ENCODE measurements at places on chromosomes 1 and 21.

DNA sequence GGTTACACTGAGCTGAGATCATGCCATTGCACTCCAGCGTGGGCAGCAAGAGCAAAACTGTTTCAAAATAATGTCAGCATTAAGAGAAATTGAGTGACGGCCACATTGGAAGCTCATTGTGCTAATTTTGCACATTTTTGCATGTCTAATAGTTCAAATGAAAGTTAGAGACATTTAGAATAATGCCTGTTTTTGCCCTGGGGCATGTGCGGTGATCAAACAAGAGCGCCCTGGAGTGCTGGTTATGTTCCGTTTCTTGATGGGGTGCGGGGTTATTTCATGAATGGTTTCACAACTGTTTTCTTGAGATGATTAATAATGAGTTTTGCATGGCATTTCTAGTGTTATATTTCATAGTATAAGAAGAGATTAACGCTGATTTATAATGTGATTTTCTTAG lies 13.1 kb downstream of the OR2T11 start:
- no peak for DNase-seq

DNA sequence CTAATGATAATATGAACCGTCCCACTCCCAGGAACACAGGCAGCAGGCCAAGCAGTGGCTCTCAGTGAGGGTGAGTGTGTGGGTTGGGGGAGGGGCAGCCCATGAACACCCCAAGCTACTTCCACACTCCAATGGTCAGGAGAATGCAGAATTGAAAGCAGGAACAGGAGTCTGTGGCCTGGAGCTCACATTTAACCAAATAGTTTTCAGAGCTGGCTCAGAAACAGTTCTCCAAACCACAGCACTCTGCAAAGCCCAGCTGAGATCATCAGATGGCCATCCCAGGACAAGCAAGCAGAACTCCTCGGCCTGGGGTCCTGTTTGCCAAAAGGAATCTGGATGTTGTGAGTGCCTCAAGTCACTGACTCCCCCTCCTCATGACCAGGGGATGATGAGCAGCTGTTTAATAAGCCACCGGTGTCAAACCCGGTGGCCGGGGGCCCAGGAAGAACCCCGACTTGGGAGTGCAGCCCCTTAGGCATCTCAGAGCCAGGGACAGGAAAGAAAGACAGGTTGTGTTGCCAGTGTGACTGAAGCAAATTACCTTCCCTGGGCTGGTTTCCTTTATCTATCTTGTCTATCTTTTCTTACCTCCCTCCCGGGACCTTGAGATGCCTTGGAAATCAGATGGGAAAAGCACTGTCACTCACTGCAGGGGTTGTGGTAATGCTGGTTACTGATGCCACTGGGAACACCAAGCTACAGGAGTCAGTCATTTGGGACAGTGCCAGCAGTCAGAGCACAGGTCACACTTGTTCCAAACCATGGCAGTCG lies 20.4 kb downstream of the DEGS1 start:
- no peak for DNase-seq

DNA sequence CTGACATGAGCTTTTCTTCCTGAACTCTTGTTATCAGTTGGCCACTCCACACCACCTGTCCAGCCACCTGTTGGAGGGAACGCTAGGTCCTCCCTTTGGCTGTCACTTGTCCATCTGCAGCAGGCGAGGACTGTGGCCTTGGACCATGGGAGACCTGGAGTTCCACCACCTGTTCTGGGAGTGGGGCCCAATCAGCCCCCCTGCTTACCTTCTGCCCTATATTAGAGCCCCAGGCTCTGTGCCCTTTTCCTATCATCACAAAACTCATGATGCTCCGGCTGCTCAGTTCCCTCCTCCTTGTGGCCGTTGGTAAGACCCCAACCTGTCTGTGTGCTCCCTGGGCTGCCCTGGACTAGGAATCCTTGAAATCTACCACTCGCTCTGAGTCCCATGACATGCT lies at the start of gene CELA3A:
CELA3A (plus strand) TSS at position 249 of the 400 bp plus-strand sequence; CDS start at position 267, 18 bp downstream.
- DNase-seq = no peak

DNA sequence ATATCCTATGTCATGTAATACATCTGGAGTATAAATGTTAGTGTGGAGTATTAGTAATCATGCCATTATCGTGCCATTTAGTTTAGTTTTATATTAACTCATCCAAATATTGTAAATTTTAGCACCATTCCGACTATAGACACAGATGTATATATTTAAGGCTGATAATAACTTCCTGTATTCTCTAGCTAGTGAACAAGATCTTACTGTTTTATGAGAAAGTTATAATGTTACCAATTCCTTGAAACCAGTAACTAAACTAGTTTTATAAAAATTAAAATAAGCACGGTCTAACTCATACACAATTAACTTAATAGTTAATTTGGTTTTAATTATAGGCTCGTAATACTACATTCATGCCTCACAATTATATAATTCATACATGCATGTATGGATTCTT lies 808.6 kb downstream of the USP25 start:
- DNase-seq = no peak

DNA sequence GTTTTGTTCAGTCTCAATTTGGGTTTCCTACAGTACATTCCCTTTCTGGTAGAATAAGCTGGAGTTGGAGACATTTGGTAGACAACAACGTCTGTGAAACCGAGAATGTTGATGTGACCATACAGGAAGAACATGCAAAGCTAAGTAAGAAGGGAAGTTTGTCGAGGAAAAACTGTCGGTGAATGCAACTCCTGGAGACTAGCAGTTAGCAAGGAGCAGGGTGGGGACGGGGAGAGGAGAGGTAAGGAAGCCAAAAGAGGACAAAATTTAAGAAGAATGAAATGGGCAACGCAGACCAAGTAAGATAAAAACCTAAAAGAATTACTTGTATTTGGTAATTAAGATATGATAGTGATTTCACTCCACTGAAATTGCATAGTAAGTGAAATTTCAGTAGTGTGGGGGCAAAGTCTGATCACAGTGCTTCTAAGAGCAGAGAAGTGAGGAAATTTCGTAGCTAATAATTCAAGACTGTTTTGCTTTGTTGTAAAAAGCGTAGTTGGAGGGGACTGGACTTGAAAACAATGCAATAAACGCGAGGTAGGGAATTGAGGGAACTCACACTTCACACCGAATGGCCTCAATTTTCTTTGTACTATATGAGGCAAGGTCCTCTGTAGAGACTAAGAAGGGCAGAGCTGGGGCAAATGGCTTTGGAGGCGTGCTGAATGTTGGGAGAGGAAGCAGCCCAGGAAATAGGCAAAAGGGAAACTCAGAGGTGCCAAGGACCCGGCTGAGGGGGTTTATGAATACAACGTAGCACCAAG lies 787 bp upstream of the GIPC2 start:
- no peak for DNase-seq

DNA sequence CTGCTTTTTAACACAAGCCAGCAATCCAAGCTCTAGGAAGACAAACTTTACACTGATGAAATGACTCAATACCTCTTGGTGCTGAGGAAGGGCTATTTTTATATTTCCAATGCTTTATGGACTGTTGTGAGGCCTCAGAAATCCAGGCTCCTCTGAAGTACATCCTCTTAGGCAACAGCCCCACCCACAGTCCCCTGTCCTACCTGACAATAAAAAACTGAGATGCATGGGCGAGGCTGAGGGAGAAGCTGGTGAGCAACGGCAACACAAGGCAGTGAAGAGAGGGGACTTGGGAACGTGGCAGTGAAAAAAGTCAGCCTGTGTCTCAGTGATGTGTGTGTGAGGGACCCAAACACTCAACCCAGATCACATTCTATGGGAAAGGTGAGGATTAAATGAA lies 10.1 kb upstream of the CPT2 start:
- no peak for DNase-seq

DNA sequence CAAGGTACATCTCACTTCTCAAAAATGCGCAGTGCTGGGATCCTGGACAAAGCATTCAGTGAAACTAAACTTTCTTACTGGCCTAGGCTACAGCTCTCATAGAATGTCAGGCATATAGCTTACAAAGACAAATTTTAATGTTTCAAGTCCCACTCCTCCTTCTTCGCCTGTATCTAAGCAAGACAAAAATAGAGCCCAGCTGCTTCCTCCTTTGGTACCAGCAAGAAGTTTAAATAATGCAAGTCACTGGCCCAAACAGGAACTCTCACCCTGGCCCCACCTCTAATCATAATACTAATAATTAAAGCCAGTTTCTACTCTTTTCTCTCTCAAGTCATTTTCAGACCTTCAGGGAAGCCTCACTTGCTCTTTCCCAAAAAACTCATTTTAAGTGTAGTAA lies 1267.9 kb downstream of the MRPL39 start:
- DNase-seq = no peak

DNA sequence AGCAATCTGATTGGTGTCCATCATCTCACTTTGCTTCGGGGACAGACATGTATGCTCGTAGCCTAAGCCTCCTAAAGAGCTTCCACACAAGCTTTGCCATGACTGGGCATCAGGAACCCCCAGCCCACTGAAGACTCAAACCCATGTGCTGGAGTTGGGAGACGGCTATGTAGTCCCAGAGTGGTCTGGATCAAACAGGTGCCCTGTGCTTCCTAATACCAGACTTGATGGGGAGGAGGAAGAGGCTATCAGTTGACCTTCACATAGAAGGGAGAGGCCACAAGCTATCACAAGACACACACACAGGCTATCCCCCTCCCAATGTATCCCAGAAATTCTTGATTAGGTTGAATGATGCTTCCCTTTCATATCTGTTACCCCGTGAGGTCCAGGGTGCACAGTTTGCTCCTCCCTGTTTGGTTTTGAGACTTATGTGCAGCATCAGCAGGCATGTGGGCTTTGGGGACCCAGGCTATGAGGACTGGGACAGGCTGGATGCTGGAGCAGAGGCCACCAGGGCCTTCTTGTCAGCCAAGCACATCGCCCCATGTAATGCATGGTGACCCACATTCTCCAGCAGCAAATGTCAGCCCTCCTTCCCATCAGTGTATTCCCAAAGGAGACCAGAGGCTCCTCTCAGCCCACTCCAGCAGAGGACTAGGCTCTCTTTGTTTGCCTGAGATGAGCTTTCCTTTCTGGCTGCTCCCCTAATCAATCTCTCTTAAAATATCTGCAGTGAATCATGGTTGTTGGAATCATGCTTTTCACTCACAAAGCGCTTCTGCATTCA lies 159.8 kb downstream of the GRIK3 start:
- no peak for DNase-seq

DNA sequence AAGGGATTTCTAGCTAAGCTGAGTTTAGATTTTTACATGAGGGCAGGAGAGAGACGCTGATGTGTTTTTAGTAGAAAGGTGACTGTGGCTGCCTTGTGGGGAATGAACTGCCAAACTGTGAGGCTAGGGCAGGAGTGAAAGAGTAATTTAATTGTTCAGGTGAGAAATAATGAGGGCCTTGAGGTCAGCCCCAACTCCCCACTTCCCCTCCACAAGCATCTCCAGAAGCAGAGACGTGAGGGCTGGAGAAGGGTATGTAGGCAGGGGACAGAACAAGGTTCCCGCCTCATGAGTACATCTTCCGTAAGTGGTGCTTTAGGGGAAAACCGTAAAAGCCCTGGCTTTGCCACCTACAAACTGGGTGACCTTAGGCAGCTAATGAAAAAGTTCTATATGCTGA lies 70.8 kb downstream of the WARS2 start:
- DNase-seq = no peak

DNA sequence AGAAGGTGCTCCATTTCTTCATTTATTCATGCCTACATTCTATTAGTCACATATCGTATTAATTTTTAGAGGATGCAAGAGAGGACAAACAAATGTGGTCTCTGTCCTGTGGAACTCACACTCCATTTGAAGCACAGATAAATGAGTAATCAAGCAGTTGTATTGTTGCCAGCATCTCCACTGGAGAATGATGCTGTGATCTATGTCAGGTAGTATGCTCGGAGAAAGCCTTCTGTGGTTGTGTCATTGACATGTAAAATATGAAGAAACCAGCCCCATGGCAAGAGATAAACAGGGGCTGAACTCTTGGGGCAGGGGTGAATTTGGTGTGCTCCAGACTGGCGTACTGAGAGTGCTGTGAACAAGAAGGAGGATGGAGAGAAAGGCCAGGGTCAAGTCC lies 101.2 kb downstream of the FASLG start:
- DNase-seq = no peak

DNA sequence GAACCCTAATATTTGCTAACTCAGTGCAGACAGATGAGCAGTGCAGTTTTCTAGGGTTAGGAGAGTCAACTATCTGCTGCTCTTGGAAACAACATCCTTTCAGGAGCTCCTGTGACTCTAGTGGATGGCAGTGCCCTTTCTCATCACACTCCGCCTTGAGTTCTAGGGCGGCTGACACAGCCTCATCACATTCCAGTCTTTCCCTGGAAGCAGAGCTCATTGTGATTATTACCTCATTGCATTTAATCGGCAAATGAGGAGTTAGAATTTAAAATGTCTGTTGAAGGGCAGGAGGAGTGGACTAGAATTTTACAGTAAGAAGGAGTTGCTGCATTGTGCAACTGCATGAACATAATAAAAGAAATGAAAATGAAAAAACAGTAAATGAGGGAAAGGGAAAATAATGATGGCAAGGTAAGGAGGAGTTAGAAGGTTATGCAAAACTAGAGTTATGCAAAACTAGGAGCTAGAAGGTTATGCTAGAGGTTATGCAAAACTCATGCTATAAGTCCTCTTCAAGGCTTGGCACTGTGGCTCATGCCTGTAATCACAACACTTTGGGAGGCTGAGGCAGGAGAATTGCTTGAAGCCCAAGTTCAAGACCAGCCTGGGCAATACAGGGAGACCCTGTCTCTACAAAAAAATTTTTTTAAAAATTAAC lies 6.9 kb upstream of the PTGFRN start:
- DNase-seq = no peak

DNA sequence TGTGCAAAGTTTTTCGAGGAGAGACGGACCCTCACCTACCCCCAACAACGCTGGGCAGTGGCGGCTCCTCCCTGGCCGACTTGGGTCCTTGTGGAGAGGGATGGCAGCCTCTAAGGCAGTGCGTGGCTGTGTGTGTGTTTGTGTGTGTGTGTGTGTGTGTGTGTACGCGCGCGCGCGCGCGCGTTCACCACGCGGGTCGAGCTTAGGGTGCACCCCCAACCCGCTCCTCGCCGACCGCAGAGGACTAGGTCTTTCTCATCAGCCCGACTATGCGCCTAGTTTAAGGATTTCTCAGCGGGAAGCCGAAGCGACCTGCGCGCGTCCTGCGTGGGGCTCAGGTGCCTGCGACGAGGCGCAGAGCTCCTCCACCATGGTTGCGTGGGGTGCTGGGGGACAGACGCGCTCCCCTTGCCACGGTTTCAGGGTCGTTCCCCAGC lies 940 bp downstream of the SOX13 start:
- DNase-seq = no peak

GRCh38 chr1:48776393-48777218 lies at the start of gene BEND5:
BEND5 (minus strand) TSS chr1:48776891; CDS start chr1:48776831, 60 bp downstream.
- DNase-seq = peak; percentile 46

Measured in stimulated activated CD8-positive, alpha-beta memory T cell treated with anti-CD3 and anti-CD28 coated beads, Interleukin-15, amount 100 ng/mL, for 48 hours (primary cell).